Stimulated activated CD4-positive, alpha-beta T cell treated with anti-CD3 and anti-CD28 coated beads, Interleukin-2, amount 100 ng/mL, for 24 hours (primary cell): ENCODE measurements at places on chromosomes 5 and 9.

- no peak for DNase-seq
Observed at GRCh38 chr5:38497946-38498345, 58.5 kb downstream of the LIFR start.

DNA sequence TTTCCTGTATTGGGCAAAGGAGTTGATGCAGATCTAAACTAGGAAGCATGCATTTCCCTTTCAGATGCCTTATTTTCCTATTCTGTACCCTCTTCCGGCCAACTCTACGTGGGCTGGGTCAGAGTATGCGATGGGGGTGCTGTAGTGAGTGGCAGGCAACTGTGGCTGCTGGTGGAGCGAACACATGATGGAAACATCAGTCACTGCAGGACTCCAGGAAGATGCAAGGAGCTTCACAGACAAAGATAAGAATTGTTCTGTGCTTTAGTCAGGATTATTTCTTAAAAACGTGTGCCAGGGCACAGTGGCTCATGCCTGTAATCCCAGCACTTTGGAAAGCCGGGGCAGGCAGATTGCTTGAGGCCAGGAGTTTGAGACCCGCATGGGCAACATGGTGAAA, 75.1 kb downstream of the PSAT1 start:
- DNase-seq, result no peak

GRCh38 chr5:133243196-133243595, 191.4 kb downstream of the HSPA4 start:
- no peak for DNase-seq

GRCh38 chr5:154221371-154221896, 30.9 kb downstream of the GALNT10 start:
- peak; percentile 59 for DNase-seq

GRCh38 chr5:43859309-43859708, 256.3 kb downstream of the NNT start:
- no peak for DNase-seq

- DNase-seq, result no peak
Observed at GRCh38 chr5:2190549-2190948, 307.8 kb upstream of the IRX4 start.
